Vagina (tissue), 2 donors: ENCODE measurements at places on chromosomes 7 and 10. TPM values are rescaled to one million over a fixed set of nuclear protein-coding genes. Genes with fewer than 3 reads are reported as not detected.

DNA sequence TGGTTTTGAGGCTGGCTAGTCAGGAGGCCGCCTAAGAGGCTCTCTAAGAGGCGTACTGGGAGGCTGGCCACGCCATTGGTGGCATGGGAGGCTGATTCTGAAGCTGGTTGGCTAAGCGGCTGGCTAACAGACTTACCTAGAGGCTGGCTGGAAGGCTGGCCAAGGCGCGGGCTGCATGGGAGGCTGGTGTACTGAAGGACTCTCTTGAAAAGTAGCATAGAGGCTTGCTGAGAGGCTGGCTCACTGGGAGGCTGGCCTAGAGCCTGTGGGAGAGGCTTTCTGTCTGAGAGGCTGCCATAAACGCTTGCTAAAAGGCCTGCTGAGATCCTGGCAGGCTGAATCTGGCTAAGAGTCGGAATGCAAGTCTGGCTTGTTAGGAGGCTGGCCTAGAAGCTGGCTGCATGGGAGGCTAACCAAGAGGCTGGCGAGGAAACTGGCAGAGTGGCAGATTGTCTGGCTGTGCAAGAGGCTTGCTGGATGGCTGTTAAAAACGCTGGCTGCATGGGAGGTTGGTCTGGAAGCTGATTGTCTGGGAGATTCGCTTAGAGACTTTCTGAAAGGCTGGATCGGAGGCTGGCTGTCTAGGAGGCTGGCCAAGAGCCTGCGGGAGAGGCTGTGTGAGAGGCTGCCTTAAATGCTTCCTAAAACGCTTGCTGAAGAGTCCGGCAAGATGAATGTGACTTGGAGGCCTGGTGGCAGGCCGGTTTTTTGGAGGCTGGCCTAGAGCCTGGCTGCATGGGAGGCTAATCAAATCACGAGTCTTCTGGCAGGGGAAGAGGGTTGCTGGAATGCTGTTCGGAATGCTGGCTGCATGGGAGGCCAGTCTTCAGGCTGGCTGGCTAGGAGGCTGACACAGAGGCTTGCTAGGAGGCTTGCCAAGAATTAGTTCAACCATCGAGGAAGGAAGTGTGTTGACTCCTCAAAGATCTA lies 134.2 kb downstream of the OR13A1 start:
- H3K4me3 ChIP-seq, result no peak overlapping the region
- no peak for DNase-seq
- no peak overlapping the region for H3K27ac ChIP-seq
- H3K27me3 ChIP-seq, result no peaks in the 10 kb centered on the region
- H3K4me1 ChIP-seq, result no peaks in the 10 kb centered on the region

Gene HGF
- total RNA-seq, result 15.0 TPM

DNA sequence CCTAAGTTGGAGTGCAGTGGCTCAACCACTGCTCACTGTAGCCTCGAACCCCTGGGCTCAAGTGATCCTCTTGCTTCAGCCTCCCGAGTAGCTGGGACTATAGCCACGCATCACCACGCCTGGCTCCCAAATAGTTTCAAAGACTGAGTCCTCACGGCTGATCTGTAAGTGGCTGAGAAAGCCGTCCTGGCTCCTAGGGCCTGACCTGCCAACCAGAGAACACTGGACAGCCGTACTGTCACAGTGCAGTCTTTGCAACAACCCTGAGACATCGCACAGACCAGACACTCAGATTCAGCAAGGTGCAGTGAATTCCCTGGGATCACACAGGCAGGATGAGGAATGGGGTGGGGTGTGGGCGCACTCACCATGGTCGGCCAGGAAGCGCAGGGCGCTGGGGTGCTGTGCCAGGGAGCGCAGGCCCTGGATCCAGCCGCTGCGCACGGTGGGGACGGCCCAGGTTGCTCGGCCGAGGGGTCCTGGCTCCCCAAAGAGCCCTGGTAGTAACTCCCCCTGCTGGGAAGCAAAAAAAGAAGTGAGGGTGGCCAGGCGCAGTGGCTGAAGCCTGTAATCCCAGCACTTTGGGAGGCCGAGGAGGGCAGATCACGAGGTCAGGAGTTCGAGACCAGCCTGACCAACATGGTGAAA lies 10.7 kb downstream of the BRAT1 start:
- no peak overlapping the region for H3K27ac ChIP-seq
- H3K4me3 ChIP-seq, result no peak overlapping the region
- no peaks in the 10 kb centered on the region for H3K27me3 ChIP-seq
- H3K4me1 ChIP-seq, result no peaks in the 10 kb centered on the region
- no peak for DNase-seq
- H3K36me3 ChIP-seq, result peaks cover 71% of the 10 kb centered on the region

- no peak for DNase-seq
- H3K4me1 ChIP-seq, result peaks cover 31% of the 10 kb centered on the region
- H3K27ac ChIP-seq, result peak overlapping the region; percentile 26
Measured at GRCh38 chr7:30163231-30163894, 28.6 kb downstream of the MTURN start.

- H3K4me1 ChIP-seq, result no peaks in the 10 kb centered on the region
- H3K4me3 ChIP-seq, result no peak overlapping the region
- no peaks in the 10 kb centered on the region for H3K36me3 ChIP-seq
- H3K27me3 ChIP-seq, result no peaks in the 10 kb centered on the region
- no peak overlapping the region for H3K27ac ChIP-seq
Measured at GRCh38 chr7:142436601-142437000, 178.7 kb upstream of the PRSS58 start.

Gene PRLHR
- total RNA-seq, result 23.1 TPM

Gene BTBD16
- not detected for total RNA-seq

- no peak overlapping the region for H3K27ac ChIP-seq
- no peak overlapping the region for H3K4me3 ChIP-seq
- DNase-seq, result no peak
Measured at GRCh38 chr7:137295739-137296324, 47.7 kb downstream of the PTN start.

Gene FAM221A
- total RNA-seq, result 4.7 TPM

Gene CACNB2
- total RNA-seq, result 12.8 TPM

Gene ZNF736
- total RNA-seq, result 11.3 TPM

DNA sequence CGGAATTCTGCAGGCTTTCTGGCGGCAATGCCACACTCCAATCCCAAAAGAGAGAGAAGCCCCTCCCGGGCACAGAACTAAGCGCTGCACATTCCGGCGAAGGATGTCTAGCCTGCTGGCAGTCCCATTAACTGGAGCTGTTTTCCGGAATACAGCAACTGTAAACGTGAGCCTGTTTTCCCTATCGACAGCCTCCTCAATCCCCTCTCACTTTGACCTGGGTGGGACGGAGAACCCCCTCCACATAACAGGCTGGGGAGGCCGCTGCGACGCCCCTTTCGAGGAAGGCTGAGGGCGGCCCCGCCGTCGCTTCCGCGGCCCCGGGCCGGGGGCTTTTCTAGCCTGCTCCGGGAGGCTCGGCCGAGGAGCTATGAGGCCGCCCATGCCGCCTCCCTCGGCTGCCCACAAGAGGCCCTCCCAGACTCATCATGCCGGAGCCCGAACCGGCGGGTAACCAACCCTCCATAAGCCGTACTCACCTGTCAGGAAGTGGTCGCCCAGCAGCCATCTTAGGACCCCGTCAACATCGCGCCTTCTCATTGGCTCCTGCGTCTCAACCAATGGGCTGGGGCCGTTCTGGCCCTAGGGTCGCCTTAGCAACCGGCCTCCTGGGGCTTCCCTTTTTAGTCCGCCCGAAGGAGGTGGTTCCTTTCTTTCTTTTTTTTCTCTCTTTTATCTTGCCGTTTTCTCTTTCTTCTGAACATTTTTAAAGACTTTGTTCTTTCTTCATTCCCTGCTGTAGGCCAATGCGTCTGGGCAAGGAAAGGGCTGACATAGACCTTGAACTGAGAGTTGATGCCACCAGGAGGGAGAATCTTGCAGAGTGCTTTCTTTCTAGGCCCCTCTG lies at the start of gene FAM204A:
Gene FAM204A (minus strand): TSS at position 534 of the 847 bp plus-strand sequence. CDS start 5,909 bp downstream, outside the sequence.
- no peaks in the 10 kb centered on the region for H3K27me3 ChIP-seq
- peak within 1 kb of the TSS; percentile 76 for H3K27ac ChIP-seq
- H3K4me1 ChIP-seq, result peaks cover 41% of the 10 kb centered on the region
- no peak for DNase-seq

DNA sequence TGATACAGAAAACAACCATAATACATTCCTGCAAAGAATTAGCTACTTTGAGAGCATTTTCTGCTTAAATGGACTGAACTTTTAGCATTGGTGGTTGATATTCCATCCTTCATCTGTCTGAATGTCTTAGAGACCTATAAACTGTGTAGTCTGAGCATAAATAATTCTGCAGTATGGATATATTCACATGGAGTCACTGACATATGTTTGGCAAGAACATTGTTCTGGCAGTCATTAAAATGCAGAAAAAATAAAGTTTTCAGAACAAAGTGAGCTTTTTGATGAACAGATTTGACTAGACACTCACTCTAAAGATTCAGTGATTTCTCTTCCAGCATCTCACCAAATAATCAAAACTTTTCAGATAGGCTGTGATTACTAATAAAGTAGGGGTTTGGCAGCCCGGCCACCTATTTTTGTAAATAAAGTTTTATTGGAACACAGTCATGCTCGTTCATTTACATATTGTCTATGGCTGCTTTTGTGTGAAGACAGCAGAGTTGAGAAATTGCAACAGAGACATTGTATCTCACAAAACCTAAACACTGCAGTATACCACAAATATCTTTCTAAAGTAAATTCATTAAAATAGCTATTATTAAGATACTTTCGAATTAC lies 44.1 kb upstream of the RAPGEF5 start:
- H3K36me3 ChIP-seq, result no peaks in the 10 kb centered on the region
- no peaks in the 10 kb centered on the region for H3K27me3 ChIP-seq
- no peaks in the 10 kb centered on the region for H3K4me1 ChIP-seq
- no peak overlapping the region for H3K4me3 ChIP-seq

Gene PTTG1IP2
- not detected for total RNA-seq

DNA sequence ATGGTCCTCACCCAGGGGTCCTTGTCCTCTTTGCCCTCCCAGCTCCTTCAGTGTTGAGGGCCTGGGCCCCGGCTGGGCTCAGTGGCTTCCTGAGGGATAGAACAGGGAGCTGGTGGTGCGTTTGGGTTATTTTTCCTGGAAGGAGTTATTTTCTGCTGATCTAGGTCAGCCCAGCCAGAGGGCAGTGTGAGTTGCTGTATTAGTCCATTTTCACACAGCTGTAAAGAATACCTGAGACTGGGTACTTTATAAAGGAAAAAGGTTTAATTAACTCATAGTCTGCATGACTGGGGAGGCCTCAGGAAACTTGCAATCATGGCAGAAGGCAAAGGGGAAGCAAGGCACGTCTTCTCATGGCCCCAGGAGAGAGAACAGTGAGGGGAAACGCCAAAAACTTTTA lies 122.4 kb upstream of the PCBD1 start:
- H3K27me3 ChIP-seq, result no peaks in the 10 kb centered on the region
- no peaks in the 10 kb centered on the region for H3K36me3 ChIP-seq
- no peak overlapping the region for H3K4me3 ChIP-seq
- no peak overlapping the region for H3K27ac ChIP-seq
- no peak for DNase-seq
- H3K4me1 ChIP-seq, result no peaks in the 10 kb centered on the region

Gene DCLRE1A
- 3.9 TPM for total RNA-seq

GRCh38 chr10:49642311-49642710 lies 28.5 kb downstream of the CHAT start:
- H3K27ac ChIP-seq, result no peak overlapping the region
- no peak for DNase-seq
- H3K4me1 ChIP-seq, result no peaks in the 10 kb centered on the region
- H3K27me3 ChIP-seq, result no peaks in the 10 kb centered on the region
- H3K36me3 ChIP-seq, result no peaks in the 10 kb centered on the region
- no peak overlapping the region for H3K4me3 ChIP-seq

DNA sequence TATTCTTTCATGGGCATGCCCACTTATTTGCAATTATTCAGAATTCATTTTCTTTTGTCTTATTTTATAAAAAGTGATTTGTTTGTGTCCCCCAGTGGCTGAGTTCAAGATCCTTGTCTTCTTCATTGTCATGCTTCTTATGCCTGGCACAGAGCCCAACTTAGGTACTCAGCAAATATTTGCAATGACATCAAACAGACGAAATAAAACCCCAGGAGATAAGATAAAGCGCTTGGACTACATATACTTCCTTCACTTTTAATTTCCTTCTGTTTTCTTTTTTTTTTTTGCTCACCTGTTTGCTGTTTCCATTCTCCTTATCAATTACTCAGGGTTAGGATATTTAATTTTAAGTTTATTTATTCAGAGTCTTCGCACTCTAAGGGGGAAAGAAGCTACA lies 225.0 kb downstream of the SDHAF3 start:
- no peak for DNase-seq
- H3K27me3 ChIP-seq, result no peaks in the 10 kb centered on the region
- no peaks in the 10 kb centered on the region for H3K36me3 ChIP-seq

Gene AGMO
- 0.98 TPM for total RNA-seq

Gene UCN3
- not detected for total RNA-seq

DNA sequence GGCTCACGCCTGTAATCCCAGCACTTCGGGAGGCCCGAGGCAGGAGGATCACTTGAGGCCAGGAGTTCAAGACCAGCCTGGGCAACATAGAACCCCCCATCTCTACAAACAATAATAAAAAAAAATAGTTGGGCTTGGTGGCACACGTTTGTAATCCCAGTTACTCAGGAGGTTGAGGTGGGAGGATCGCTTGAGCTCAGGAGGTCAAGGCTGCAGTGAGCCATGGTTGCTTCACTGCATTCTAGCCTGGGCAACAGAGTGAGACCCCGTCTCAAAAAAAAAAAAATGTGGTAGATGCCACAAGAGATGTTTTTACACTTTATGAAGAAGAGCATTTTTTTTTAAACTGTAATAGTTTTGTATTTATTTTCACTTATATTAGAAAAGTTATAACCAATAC lies 12.8 kb downstream of the NYAP1 start:
- H3K4me1 ChIP-seq, result peaks cover 12% of the 10 kb centered on the region
- H3K4me3 ChIP-seq, result no peak overlapping the region
- no peak for DNase-seq
- no peak overlapping the region for H3K27ac ChIP-seq
- no peaks in the 10 kb centered on the region for H3K27me3 ChIP-seq

Gene ZNF33A
- total RNA-seq, result 18.9 TPM

- peaks cover 10% of the 10 kb centered on the region for H3K4me1 ChIP-seq
- no peak overlapping the region for H3K4me3 ChIP-seq
Measured at GRCh38 chr10:52019077-52019555, 295.0 kb upstream of the DKK1 start.

Gene CALML3
- total RNA-seq, result 50.6 TPM

DNA sequence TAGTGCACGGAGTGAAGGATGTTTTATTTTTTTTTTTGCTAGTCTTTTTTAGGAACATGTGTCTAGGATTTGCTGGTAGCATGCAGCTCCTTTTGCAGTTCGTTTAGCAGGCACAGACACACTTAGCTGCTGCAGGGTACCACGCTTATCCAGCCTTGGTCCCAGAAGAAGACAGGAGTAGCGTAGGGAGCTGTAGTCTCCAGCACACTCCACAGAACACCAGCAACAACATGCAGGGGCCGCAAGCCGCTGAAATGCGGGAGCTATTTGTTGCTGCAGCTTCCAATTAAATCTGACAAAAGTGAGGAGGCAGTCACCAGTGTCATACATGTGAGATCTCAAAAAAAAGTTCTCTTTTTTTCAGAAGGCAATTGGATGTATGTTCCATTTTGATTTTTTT lies 486.2 kb upstream of the KLF6 start:
- DNase-seq, result no peak
- H3K36me3 ChIP-seq, result no peaks in the 10 kb centered on the region
- H3K27ac ChIP-seq, result no peak overlapping the region
- no peaks in the 10 kb centered on the region for H3K27me3 ChIP-seq

GRCh38 chr7:55387062-55387965 lies 22.2 kb downstream of the LANCL2 start:
- no peaks in the 10 kb centered on the region for H3K27me3 ChIP-seq
- no peaks in the 10 kb centered on the region for H3K4me1 ChIP-seq
- no peak for DNase-seq

Gene PTPRZ1
- total RNA-seq, result 8.1 TPM

GRCh38 chr7:71385330-71385729 lies 253.4 kb downstream of the GALNT17 start:
- no peak overlapping the region for H3K4me3 ChIP-seq
- H3K27me3 ChIP-seq, result no peaks in the 10 kb centered on the region
- no peaks in the 10 kb centered on the region for H3K4me1 ChIP-seq
- H3K27ac ChIP-seq, result no peak overlapping the region

Gene SPDYE16
- total RNA-seq, result not detected

Gene PANK1
- total RNA-seq, result 10.3 TPM

Gene ABLIM1
- 176 TPM for total RNA-seq
